ENCODE measurements at places on chromosomes 7 and 10.

GRCh38 chr7:80134536-80135308 is at the start of gene GNAI1:
GNAI1 (plus strand) TSS chr7:80134831; CDS start chr7:80135161, 330 bp downstream.
- DNase-seq, result peak; percentile 86

- no peak for DNase-seq
Measured at GRCh38 chr10:75649466-75649865, 218.0 kb downstream of the LRMDA start.

- no peak for DNase-seq
Measured at GRCh38 chr7:50327443-50327842, 22.9 kb downstream of the IKZF1 start.

DNA sequence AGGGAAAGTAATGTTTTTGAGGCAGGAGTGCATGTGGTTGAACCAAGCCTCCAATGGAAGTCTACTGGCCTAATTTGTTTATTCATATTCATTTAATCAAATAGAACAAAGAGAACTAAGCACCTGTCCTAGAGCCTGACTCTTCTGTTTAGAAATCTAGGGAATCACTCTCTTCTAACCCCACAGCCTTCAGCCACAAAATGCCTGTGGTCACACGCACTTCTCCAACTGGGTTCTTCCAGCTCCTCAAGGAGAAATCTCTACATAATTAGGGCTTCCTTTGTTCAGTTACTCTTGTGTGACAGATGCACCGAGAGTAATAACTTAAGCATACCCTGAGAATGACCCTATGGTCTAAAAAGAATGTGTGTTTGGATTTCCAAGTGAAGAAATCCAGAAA is 133.7 kb upstream of the NAMPT start:
- no peak for DNase-seq

GRCh38 chr7:69219381-69219780 is 378.9 kb upstream of the AUTS2 start:
- no peak for DNase-seq

DNA sequence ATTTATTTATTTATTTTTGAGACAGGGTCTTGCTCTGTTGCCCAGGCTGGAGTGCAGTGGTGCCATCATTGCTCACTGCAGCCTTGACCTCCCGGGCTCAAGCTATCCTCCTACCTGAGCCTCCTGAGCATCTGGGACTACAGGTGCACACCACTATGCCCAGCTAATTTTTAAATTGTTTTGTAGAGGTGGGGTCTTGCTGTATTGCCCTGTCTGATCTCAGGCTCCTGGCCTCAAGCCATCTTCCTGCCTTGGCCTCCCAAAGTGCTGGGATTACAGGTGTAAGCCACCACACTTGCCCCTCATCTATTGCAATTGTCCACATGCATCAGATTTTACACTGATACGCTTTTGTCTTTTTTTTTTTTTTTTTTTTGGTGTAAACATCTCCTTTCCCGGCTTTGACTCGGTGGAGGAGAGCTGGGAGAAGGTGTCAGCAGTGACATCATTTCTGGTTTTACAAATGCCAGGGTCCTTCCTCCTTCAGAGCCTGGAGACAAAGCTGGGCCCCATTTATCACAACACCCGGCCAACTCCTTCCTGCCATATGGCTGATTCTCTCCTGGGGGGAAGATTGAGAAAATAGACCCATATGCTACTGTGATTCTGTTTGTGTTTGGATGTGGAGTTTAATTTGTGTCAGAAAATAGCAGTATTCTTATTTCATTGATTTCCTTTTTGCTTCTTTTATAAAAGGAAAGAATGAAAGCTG is 61.3 kb downstream of the GALNT17 start:
- DNase-seq, result no peak

- DNase-seq, result no peak
Measured at GRCh38 chr7:115654384-115655214, 376.0 kb downstream of the TFEC start.

- peak; percentile 57 for DNase-seq
Measured at GRCh38 chr7:149310113-149310836, 48.3 kb downstream of the ZNF783 start.

GRCh38 chr7:39172137-39172536 is 194.4 kb downstream of the POU6F2 start:
- DNase-seq, result no peak

GRCh38 chr7:54563329-54563916 is 21.2 kb downstream of the VSTM2A start:
- no peak for DNase-seq

GRCh38 chr7:20440472-20441105 is 109.9 kb downstream of the ITGB8 start:
- peak; percentile 67 for DNase-seq

GRCh38 chr7:140726281-140726680 is 29.8 kb downstream of the NDUFB2 start:
- no peak for DNase-seq

- peak; percentile 27 for DNase-seq
Measured at GRCh38 chr7:40299097-40299496, 164.3 kb downstream of the SUGCT start.

All from iPS-NIHi11 (cell line).